ENCODE measurements at places on chromosomes 12 and 14.

DNA sequence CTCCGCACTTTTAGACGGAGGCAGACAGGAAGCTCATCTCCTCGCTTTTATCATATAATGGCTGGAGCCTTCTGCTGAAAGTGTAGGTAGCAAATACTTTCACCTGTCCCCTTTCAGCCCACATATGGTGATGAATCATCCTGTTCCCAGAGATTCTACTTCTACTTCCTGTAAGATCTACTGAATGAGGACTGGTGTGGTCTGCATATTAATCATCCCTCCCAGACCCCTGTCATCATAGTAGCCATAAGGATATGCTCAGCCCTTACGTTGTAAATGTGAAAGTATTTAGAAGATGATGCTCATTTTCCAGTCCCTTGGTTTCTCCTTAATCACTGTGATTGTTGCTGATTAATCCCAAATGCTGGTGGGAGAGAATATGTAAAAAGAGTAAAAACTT is 268.2 kb upstream of the GRIP1 start:
- no peak for DNase-seq

DNA sequence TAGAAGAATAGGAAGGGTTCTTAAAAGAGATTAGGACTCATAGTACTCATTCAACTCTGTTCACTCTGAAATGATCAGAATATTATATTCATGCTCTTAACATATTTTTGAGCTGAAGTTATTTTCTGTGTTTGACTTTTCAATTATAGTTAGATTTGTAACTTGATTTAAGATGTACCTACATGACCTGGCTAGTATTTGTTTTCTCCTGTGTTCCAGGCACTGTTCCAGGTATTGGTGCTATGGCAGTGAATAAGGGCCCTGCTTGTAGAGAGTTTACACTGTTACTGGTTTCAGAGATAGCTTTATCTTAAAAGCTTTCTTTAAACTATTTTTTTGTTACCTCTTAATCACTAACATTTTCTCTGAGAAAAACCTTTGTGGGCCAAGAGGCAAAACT is 19.1 kb upstream of the SLC17A8 start:
- DNase-seq, result no peak

DNA sequence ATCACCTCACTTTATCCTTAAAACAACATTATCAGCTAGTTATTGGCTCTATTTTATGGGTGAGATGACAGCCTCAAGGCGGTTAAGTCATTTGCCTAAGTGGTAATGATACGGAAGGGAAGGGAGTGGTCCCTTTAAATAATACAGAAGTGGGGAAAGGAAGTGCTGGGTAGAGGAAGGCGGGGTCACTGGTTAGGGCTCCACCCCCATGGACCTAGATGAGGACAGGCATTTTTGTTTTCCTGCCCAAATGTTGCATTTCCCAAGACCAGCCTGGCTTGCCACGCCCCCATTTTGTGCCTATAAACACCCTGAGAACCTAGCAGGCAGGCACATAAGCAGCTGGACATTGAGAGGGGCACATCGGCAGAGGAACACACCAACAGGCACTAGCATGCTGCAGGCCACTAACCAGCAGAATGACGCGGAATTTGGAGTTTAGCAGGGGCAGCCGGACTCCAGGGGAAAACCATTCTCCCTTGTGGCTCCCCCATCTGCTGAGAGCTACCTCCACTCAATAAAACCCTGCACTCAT is 100.9 kb downstream of the EPS8 start:
- no peak for DNase-seq

- no peak for DNase-seq
Observed at GRCh38 chr12:42758806-42759205, 169.3 kb upstream of the PRICKLE1 start.

GRCh38 chr14:93759719-93760307 is 28.5 kb downstream of the PRIMA1 start:
- DNase-seq, result no peak

DNA sequence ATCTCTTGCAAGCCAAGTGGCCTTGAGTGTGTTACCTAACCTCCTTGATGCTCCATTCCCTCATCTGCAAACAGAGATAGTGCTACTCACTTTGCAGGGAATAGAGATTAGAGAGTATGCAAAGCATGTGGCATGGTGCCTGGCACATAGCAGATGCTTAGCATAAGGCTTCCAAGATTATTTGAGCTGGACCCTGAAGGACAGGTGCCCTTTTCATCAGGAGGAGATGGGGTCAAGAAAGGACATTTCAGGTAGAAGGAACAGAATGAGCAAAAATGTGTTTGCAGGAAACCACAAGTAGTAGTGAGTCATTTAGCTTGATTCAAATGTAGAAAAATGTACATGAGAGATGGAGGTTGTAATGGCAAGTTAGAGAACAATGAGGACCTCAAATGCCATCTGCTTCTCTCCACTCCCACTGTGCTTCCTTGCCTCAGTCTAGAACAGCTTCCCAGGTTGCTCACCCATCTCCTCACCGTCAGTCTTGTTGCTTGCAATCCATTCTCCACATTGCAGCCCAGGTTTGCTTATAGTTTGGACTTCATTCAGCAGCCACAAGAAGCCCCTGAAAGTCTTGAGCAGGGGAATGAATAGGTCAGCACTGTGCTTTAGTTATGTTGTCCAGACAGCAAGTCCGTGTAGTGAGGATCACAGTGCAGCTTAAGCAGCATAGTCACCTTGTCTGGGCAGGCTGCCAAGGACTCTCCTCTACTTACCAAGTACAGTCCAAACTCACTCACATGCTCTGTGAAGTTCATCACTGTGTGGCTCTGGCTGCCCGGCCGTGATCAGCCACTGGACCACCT is 536.3 kb upstream of the CCDC196 start:
- DNase-seq, result no peak

GRCh38 chr12:111444925-111445725 is 39.4 kb downstream of the SH2B3 start:
- no peak for DNase-seq

- peak; percentile 50 for DNase-seq
Observed at GRCh38 chr14:99415496-99416281, 65.0 kb downstream of the SETD3 start.

GRCh38 chr12:22473212-22473611 is 71.1 kb downstream of the C2CD5 start:
- no peak for DNase-seq

GRCh38 chr12:27014859-27015729 is 910 bp upstream of the TM7SF3 start:
- DNase-seq, result no peak

DNA sequence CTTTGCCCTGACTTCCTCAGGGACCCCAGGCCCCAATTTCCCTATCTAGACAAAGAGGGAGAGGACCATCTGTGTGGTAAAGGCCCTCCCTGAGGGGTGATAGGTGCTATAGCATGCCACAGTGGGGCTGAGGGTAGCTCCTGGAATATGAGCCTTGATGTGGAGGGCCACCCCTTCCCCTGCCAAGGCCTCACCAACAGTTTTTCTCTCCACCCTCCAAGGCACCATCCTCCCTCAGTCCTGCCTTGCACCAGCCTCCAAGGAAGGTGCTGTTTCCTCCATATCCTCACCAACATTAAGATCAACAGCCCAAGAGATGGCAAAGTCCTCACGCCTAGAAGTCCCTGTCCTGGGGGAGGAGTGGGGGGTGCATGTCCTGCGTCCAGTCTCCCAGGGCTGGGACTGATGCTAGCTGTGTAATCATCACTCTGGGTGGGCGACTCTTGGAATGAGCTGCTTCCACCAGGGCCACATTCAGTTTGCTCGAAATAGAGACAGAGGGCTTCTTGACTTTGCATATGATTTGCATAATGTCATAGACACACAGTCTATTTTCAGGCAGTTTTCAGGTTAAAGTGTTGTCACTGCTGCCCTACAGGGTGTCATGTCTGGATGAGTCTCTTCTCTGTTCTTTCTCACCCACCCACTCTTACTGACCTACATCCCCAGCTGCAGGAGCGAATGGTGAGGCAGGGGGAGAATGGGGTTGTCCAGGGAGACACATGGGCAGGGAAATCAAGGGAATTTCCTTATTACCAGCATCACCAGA is 17.4 kb downstream of the ACVRL1 start:
- DNase-seq, result no peak

- no peak for DNase-seq
Observed at GRCh38 chr14:47210099-47210498, 465.3 kb downstream of the MDGA2 start.

DNA sequence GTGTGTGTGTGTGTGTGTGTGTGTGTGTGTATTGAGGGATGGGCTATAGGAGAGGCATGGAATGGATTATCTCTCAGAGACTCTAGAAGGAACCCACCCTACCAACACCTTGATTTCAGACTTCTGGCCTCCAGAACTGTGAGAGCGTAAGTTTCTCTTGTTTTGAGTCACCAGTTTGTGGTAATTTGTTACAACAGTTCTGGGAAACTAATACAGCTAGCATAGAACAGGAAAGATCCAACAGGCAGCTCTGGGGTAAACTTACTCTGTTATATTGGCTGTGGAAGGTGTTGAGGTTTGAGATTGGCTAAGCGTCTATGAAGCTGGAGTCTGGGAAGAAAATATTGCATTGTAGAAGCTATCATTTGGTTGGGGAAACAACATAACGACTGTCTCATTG is 334.3 kb downstream of the AACS start:
- no peak for DNase-seq

DNA sequence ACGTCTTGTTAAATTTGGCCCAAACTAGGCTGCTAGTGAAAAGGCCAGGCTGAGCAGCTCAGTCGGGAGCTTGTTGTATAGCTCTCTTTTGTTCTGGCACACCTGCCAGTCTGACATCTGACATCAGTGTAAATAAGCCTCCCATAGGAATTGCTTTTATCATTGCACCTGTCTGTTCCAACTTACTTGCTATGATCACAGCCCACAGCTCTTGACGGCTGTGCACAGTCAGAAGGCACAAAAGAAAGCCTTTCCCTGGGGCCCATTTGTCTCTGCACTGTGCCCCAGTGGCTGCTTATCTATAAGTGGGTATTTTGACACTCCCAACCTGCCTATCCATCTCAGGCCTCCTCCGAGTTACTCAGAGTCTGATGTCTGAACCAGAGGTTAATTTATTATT is 324.5 kb downstream of the NUAK1 start:
- DNase-seq, result peak; percentile 95

DNA sequence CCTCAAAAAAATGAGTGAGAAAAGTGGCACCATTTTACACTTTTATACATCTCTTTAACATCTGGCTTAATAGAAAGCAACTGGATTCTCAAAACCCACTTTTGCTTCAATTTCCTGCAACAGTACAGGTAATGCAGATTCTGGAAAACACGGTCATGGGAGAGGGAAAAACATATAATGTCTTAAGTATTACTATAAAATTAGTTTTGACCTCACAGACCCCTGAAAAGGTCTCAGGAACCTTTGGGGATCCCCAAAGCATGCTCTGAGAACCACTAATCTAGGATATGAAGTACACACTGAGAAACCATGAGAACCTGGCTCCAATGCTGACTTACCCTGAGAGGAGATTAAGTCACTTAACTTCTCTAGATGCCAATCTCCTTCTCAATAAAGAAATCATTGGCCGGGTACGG is 64.7 kb downstream of the PPP2R5E start:
- DNase-seq, result no peak

DNA sequence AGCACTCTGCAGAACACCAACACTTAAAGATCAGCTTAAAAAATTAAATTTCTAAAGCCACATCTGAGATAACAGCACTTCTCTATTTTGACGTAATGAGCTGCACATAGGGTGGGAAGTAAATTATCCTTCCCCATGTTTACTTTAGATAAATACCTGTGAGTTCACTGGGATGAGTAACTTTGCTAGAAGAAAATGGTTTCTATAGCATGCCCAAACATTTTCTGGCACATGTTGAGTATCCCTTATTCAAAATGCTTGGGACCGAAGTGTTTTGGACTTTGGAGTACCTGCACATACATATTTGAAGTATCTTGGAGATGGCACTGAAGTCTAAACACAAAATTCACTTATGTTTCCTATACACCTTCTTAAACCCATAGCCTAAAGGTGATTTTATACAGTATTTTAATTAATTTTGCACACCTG is 6.6 kb downstream of the SLC38A2 start:
- no peak for DNase-seq

DNA sequence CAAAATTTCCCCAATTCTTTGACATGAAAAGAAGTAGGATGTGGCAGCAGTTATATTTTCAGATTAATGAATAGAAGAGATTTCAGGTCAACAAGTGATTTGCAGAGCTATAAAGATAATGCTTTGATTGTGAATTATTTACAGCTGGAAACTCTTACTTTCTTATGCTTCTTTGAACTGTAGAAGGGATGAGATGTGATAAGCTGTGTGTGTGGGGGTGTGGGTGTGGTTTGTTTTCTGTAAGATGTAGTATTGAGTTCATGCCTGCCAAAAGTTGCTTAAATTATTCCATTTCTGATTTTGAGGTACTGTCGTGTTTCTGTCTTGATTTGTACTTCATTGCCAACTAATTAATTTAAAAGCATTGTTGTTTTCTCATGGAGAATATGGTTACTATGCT is 22.7 kb downstream of the AEBP2 start:
- no peak for DNase-seq

DNA sequence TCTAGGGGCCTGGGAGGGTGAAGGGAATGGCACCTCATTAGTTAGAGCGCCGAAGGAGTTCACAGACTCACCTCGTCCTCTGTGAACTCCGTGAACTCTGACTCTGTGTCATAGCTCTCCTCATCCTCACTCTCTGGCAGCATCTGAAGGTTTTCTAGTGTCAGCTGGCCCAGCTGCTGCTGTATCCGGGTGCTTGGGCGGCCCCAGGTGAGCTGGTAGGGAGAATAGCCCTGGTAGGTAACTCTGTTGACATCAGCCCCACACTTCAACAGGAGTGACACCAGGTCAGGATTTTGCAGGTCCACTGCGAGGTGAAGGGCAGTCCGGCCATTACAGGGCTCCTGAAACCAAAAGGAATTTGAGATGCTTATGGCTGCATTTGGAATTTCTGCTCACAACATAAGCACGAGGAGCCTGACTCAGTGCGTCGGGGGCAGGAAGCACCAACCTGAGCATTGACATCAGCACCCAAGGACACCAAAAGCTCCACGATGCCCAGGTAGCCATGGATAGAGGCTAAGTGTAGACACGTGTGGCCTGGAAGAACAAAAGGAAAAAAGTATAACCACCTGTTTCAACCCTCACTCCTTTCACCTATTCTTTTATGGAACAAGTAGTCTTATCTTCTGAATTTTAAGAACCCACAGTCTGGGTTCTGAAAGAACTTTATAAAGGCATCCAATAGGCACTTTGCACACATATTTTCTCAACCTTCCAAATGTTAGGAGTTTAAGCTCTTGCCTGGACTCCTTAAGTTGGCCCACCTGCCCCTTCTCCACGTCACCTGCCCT is 2.0 kb downstream of the NFKBIA start:
- DNase-seq, result no peak

- DNase-seq, result no peak
Observed at GRCh38 chr12:126492181-126492580, 1426.9 kb downstream of the AACS start.

DNA sequence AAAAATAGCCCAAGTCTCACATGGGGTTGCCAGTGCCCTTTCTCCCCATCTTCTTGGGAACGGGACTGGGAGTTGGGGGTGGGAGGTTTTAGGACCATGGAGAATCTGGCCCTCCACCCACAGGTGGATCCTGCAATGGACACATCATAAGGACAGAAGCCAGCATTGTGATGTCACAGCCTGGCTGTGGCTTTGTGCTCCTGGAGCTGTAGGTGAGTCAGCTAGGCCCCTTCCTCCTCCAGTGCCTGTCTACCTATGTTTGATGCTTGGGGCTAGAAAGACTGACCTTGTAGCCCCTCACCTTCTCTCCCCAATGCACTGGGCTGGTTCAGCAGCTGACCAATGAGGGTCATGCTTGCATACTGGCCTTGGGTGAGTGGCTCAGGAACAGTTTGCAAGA is at the start of gene CCDC197:
TSS of gene CCDC197 (plus strand) at position 220 of the 400 bp plus-strand sequence. CDS start 831 bp downstream, outside the sequence.
- DNase-seq, result no peak

Data from NCI-H2081 treated with DMSO at 0.1 percent for 48 hours (cell line).